ENCODE measurements at places on chromosomes 6 and 20.

DNA sequence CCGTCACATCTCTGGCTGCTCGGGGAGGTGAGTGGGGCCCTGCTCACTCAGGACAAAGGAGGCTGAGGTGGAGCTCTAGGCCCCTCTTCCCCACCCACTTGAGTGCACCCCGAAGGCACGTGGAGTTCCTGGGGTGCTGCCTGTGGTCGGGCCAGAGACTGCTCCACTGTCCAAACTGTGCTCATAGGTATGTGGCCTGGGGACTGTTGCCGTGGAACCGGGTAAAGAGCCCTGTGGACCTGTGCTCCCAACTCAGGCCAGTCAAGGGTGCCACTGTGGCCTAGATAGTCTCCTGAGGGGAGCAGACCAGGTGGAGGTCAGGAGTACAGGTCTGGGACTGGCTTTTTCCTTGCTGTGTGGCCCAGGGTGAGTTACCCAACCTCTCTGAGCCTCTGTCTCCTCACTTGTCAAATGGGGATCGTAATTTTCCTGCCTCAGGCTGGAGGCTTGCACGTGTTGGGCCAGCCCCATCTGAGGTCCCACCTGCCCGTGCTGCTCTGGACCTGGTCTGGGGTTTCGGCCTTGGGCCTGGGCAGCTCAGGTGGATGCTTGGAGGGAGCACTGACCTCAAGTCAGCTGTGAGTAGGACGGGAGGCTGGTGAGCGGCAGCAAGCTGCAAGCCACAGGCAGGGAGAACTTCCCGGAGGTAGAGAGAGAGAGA, 12.4 kb upstream of the NPBWR2 start:
- no peak for DNase-seq

GRCh38 chr6:75524322-75524972, 30.8 kb upstream of the FILIP1 start:
- DNase-seq: peak; percentile 84

DNA sequence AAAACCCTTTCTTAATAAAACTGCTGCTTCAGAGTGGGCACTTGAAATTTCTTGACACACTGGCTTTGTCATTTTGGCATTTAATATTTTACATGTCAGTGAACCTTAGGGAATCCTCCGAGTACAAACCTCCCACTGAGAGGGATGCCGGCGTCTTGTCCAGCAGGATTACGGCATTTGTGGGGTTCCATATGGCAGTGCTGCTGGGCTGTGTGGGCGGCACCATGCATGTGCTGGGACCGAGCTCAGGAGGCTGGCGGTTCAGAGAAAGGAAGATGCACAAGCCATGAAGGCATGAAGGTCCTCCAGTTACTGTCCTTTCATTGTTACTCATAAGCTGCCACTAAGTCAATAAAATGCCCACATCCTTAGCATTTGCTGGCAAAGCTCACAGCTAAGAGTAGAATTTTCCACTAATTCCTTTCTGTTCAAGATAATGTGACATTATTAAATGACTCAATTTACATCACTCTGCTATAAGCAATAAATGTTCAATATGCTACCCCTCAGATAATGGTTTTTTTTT, 61.4 kb downstream of the LY86 start:
- no peak for DNase-seq

DNA sequence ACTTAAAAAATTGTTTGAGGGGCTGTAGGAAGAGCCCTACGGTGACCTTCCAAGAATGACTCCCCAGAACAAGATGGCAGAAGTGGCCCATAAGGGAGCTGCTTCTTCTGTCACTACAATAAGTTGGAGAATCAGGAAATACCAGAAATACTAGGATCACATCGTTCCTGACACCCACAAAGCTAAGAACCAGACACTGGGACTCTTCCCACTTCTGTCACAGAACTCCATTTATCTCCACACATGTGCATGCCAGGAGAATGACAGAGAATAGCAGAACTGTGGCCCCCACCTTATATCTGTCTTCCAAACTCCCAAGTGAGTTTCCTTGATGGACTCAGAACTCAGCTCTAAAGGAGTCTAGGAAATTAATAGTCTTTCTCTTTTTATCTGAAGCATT, 54.6 kb upstream of the UBR2 start:
- DNase-seq: no peak

GRCh38 chr6:166715992-166716391, 88.9 kb upstream of the RPS6KA2 start:
- no peak for DNase-seq

DNA sequence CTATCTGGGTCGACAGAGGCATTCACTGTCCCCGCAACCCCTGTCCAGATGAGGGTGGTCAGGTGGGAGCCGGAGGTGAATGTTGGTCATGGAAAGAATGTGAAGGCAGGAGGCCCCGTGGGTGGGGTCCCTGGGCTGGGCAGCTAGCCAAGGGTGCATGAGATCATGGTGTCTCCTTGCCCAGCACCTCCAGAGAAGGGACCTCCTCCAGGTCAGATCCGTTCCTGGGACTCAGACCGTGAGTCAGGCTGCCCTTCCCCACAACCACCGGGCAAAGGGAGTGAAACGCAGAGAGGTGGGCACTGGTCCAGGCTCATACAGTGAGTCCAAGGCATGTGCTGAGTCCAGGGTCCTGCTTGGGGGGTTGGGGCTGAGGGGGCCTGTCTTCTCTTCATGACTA, 3.5 kb downstream of the FOXS1 start:
- DNase-seq: no peak

DNA sequence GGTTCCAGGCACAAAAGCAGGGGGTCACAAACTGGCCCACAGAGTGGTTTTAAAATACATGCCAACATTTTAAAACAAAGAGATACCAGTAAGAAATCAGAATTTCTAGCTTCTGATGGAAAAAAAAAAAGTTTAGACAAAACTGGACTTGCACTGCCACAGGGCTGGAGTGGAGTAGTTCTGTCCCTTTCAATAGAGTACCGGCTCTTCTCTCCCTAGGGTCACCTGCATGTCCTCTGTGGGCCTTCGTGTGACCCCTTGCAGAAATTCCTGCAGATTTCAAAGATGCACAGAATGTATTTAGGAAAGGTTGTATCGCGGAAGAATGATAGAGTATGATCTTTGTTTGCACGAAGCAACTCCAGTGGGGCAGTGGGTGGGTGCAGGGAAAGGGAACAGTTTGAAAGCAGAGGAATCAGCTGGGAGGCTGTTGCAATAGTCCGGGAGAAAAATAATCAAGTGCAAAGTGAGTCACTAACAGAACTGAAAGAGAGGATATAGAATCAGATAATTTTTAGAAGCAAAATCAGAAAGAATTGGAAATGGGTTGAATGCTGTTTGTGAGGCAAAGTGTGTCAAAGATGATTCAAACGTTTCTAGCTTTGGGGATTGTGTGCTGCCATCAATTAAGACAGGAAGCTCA, 97.3 kb upstream of the STXBP5 start:
- DNase-seq: peak; percentile 40

DNA sequence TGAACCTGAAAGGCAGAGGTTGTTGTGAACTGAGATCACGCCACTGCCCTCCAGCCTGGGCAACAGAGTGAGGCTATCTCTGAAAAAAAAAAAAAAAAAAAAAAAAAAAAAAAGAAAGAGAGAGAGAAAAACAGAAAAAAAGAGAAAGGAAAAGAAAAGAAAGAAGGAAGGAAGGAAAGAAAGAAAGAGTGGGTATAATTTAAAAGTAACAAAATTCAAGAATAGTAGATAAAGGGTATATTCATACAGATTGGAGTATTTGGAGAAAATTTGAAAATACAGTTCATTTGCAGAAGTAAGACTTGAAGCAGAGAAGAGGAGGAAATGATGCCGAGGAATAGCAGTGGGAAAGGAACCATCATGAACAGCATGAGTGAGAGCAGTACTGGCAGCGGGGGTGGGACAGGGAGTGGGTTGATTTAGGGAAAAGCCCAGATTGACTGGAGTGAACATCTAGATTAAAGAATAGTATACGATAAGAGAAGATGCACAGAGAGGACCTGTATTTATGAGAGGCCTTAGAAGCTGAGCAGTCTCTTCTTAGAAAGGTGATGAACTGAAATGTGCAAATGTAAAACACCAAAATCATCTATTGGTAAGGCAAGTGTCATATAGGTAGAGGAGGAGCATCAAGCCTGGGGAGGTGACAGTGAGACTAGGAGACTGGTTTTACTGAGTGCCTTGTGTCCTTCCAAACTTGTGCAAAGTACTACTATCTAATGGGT, 17.8 kb upstream of the HLA-DRB1 start:
- DNase-seq: no peak

- no peak for DNase-seq
Measured at GRCh38 chr6:83341765-83342164, 89.1 kb downstream of the ME1 start.

DNA sequence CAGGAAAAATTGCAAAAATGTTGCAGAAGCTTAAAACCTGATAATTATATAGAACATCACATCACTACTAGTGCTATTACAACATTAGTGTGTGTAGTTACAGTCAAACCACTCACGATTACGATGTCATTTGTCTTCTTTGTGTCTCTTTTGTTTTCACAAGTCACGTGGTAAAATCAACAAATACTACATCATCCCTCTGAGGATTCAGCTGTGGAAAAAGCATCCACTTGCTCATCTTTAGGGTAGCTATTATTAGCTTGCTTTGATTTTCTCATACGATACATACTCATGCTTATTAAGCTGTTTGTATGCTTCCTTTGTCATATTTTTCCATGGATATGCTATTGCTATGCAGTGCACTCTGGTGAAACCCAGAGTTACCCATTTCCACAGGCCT, 22.2 kb upstream of the ATXN1 start:
- no peak for DNase-seq

DNA sequence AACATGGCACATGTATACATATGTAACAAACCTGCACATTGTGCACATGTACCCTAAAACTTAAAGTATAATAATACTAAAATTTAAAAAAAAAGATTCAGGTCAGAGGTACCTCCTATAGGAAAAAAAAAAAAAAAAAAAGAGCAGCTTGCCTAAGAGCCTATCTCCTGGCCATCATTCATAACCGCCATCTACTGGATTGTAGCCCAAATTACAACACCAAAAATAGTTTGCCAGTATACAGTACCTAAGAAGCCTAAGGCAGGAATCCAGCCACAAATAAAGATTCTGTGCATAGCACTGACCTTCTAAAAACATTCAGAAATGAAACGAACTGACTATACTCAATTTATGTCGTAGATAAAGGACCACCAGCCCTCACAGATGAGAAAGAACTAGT, 438.4 kb upstream of the ADGRB3 start:
- DNase-seq: no peak

GRCh38 chr6:143498428-143498827, 13.1 kb downstream of the FUCA2 start:
- no peak for DNase-seq

DNA sequence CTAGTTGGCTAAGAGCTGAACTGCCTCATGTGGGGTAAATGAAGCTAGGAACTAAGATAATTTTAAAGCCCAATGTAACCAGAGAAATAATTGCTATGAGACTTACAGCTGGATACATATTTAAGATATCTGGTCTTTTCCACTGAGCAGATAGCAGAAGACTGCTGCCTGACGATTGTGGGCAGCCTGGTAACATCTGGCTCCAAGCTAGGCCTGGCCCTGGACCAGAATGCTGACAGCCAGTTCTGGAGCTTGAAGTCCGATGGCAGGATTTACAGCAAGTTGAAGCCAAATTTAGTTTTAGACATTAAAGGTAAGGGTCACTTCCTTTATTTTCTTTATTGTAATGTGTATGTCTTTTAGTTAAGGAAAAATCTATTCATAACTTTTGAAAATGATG, 65.7 kb downstream of the RTN4IP1 start:
- peak; percentile 27 for DNase-seq

- no peak for DNase-seq
Measured at GRCh38 chr6:20246125-20246524, 33.9 kb upstream of the MBOAT1 start.

DNA sequence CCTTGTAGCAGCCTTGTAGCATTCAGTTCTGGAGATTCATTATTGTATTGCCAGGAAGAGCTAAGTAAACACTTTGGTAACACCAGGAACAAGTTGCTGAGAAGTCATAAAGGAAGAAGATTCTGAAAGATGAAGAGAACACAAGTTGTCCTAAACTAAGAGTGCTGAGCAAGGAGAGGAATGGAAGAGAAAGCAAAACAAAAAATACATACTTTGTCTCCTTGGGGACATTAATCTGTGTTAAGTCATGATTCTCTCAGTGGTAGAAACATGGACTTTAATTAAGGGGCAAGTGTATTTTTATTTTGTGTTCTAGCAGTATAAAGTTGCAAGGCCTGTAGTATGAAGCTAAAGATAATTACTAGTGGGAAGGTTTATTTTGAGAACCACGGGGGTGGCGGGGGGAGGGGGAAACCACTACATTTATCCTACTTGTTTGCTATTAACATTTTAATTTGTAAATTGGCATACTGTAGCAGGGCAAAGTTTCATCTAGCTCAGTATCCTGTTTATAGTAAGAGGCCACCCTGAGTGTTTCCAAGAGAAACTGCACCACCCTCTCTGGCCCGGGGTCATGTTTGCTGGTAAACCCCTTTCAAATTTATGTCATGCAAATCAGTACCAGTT, 463.0 kb downstream of the CDKAL1 start:
- DNase-seq: peak; percentile 29

DNA sequence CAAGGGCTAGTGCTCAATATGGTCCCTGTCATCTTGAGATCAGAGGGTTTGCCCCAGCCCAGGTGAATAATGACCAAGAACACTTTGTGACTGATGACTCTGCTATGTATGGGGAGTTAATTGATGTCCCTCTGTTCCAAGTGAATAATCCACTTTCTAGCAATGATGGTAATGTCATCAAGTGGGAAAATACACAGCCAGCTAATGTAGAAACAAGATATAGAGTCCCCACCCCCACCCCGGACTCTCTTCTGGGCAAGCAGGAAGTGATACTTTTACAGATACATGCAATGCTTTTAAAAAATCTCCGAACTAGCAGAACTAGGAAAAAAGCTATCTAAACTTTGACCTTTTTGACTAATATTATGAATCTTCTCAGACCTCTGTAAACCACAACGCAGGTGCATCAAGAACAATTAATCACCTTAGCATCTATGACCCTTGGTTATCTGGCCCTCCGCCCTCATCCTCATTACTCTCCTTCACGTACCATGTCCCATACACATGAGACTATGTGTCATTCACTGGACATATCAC, 30.5 kb downstream of the CNR1 start:
- no peak for DNase-seq

GRCh38 chr20:52941808-52942207, 30.4 kb upstream of the TSHZ2 start:
- peak; percentile 18 for DNase-seq

GRCh38 chr6:127118298-127119101, at the start of gene RSPO3:
Gene RSPO3, plus strand, starts transcription at chr6:127118671. Its CDS starts 522 bp downstream, at chr6:127119193.
- DNase-seq: peak; percentile 34

DNA sequence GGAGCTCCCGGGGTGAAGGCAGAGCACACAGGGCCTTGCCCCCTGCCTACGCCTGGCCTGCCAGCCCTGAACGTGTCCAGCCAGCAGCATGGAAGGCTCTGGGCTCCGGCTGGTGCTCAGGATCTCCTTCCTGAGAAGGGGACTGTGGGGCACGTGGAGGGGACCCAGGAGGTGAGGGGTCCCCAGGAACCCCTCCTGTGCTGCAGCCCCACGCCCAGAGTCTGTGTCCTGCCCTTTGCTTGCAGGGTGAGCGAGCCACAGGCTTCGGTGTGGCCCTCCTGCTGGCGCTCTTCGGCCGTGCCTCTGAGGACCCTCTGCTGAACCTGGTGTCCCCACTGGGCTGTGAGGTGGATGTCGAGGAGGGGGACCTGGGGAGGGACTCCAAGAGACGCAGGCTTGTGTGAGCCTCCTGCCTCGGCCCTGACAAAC, 22.3 kb downstream of the NPEPL1 start:
- DNase-seq: no peak
